ENCODE measurements at places on chromosomes 4 and X.

DNA sequence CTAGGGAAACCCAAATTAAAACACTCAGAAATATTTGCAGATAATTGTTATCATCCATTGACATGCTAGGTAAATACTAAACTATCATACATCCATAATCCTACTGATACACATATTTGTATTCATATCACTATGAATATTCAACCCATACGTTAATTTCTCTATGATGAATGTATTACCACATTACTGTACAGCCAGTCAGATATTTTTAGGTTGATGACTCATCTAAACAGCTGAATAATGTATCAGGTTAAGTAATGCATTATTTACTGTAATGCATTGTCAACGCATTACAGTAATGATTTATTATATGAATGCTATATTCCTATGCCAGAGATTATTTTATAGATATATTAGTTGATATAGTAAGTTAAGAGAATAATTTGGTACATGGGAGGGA, 37.1 kb downstream of the VEGFC start:
- no peak for DNase-seq

DNA sequence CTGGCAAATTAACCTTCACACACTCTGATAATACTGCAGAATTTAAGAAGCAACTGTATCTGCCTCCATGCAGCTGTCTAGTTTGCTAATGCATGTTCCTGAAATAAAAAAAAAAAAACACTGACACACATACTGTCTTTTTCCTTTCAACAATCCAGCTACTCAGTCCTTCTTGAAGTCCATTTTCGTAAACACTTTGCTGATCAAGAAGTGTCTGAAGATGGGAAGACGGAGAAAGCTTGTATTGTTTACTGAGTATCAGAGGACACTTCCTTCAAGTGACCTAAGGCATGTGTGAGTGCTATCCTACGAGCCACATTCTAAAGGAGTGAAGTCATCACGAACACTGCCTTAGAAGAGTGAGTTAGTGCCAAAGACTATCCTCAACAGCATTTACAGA, 82.6 kb downstream of the LUZP4 start:
- DNase-seq: no peak

DNA sequence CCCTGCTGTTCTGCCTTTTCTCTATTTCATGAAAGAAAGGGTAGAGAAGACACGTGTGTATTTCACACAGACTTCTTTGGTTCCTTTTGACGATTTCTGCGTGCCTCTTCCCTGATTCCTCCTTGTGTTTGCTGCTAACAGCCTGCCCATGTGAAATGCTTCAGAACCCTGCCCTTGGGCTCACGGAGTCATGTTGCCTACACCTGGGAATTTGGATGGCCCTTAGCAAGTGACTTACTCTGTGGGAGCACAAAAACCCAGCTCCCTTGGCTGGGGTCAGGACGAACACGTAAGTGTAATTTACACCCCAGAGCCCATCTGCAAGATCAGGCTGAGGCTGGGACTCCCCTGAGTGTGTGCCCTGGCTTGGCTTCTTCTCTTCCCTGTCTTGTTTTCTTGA, 220.3 kb upstream of the BCOR start:
- no peak for DNase-seq

DNA sequence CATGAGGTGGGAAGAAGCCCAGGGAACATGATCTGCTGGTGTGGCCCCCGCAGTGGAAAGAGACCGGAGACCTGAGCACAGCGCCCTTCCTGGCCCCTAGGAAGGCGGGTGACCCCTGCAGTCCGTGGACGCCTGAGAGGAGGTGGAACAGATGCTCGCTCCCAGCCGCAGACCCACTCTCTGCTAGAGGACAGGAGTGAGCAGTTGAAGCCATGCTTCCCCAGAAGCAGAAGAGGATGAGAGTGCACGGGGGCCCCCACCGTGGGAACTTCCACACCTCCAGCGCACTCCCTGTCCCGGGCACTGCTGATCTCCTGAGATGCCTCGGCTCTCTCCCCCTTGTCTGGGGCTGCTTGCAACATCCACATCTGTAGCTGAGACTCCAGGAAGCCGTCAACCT, 62.2 kb downstream of the GPR143 start:
- no peak for DNase-seq

DNA sequence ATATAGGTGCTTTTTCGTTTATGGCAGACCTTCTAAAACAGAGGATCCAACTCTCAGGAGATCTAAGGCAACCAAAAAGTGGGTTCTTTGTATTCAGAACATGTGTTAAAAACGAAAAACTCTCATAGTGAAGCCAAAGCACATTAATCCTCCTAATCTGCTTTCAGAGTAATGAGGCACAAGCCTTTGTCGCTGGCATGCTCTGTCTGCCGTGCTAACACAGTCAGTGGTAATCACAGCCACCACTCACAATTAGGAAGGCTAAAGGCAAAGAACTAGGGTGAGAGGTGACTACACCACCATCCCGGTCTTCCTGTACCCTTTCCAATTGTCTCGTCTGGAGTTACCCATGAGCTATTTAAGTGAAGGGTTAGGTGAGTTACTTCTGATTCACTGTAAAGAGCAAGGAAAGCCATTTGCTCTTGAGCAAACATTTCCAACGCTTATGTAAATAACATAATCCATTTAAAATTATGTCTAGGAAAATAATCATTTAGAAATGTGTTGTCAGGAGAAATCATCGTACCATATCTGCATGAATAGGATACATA, 40.7 kb downstream of the NPY2R start:
- no peak for DNase-seq

DNA sequence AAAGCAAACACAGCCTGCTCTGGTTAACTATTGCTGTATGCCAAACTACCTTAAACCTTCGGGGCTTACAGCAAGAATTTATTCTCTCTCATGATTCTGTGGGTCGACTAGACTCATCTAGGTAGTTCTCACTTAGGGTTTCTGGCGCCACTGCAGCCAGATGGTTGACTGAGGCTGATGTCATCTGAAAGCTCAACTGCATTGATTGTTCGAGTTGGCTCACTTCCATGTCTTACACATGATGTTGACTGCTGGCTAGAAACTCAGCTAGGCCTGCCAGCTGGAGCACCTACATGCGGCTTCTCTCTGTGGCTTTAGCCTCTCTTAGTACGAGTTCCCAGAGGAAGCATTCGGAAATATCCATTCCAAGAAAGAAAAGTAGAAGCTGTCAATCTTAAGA, 103.2 kb downstream of the SRPX start:
- no peak for DNase-seq

Data from central memory CD8-positive, alpha-beta T cell (primary cell).